ENCODE measurements at places on chromosomes 11 and 22.

- no peak for DNase-seq
Observed at GRCh38 chr11:64040684-64041322, 5.1 kb downstream of the FLRT1 start.

DNA sequence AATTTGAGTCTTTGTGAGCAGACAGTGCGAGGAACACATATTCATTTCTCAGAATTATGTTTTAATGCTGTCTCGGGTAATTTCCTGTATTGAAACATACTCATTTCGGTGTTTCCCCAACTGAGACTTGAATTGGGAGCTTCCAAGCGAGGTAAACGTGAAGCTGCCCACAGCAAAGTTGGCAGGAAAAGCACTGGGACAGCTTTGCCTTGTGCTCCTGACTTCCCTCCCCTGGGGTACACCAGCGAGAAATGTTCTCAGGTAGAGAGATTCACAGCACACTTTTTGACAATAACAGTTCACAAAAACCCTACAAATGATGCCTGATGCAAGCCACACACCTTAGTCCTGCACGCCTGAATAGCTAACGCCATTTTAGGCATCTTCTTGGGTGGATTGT, 3.1 kb downstream of the HTR3B start:
- DNase-seq, result no peak

- DNase-seq, result no peak
Observed at GRCh38 chr22:44455151-44455962, 42.7 kb downstream of the RTL6 start.

GRCh38 chr22:45516923-45517675, 14.4 kb downstream of the FBLN1 start:
- no peak for DNase-seq

DNA sequence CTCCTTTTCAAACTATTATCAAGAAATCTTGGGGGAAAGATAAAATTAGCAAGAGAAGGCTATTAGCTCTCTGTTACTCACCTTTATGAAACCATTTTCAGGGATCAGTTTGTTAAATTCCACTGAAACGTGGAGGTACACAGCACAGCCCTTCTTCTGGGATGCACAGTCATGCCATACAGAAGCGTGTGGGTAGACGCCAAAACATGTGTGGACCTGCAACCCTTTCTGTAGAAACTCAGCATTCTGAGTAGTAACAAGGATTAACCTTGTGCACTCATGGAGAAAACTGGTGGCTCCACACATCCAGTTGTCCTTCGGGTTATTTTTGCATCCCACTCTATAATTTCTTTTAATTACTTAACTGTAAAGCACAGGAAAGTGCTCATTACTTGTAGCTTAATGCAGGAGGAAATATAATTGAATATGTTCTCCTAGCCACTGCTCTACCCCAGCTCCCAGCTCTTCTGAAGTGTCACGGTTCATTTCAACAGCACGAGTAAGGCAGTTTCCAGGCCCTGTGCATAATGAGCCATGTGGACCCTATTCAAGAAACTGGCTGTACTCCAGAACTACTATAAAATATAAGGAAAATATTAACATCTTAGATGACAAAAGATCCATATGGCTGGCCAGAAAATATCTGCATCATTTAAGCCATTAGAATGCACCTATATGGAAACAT, 26.1 kb downstream of the BDNF start:
- DNase-seq, result no peak

DNA sequence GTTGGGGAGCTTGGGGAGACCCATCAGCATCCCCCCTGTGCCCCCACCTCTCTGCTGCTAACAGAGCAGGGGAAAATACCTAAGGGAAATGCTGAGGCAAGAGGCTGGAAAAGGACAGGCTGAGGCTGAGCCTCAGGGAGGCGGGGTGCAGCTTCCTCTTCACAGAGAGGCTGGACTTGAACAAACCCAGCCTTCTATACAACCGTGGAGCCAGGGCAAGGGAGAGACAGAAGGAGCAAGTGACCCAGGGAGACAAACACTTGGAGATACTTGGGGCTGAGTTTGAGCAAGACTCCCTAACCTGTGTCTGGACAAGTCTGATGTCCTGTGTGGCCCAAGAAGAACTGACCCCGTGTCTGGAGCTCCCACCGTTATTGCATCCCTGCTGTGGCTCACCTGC, at the start of gene SLCO2B1:
Gene SLCO2B1, plus strand, starts transcription at position 229 of the 400 bp plus-strand sequence. CDS start 275 bp downstream, outside the sequence.
- DNase-seq, result no peak

DNA sequence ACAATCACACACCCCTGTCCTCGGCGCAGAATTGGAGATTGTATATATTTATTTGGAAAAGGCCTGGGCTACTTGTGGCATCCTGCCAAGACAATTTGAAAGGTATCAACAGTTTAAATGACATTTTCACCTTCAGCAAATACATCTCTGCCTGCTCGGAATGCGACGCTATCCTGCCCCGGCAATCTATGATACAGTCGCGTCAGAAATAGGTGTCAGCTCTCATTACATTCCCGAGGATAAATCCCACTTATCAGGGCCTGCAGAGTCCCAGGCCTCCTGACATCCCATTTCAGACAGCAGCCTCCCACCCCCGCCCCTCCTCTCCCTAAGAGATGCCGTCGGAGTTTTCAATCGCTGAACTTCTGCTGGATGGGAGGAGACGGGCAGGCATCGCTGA, 114.7 kb downstream of the BRD1 start:
- no peak for DNase-seq

GRCh38 chr11:10407055-10407454, 48.0 kb upstream of the AMPD3 start:
- DNase-seq, result no peak

GRCh38 chr11:24298146-24298545, 198.7 kb upstream of the LUZP2 start:
- no peak for DNase-seq

DNA sequence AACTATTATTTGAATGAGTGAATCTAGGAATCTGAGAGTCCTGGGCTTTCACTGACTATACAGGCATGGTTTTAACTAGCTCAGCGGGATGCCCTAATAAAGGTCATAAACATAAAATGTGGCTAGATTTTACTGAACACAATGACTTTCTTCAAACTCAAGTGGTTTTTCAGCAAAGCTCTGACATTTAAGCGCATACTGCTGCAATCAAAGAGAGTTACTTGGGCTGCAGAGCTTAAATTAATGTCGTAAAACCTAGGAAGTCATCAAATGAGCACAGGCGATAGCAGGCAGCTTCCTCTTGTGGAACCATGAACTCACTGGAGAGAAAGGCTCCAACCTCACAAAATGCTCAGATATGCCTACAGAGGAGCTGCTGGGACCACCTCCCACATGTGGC, 6.7 kb downstream of the CSNK2A3 start:
- DNase-seq, result no peak

GRCh38 chr22:31613286-31613903, 48.6 kb downstream of the PISD start:
- no peak for DNase-seq

GRCh38 chr22:32413719-32414118, 1.7 kb upstream of the RTCB start:
- DNase-seq, result no peak

DNA sequence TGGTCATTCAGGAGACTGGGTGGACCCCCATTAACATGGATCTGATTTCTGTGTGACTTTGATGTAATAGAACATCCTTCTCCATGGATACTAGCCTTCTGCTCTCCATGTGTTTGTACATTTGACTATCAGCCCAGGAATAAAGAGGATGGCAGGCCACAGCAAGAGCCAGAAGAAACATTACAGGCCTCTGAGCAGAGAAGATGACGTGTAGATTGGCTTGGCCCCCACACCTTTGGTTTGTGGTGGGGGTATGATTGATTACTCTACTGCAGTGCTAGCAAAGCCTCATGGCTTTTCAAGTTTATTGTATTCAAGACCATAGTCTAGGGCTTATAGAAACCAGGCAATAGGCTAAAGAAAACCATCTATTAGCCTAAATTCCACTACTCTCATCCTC, 77.0 kb downstream of the GRAMD1B start:
- no peak for DNase-seq

GRCh38 chr11:118275176-118275575, 11.1 kb upstream of the MPZL2 start:
- DNase-seq, result no peak

DNA sequence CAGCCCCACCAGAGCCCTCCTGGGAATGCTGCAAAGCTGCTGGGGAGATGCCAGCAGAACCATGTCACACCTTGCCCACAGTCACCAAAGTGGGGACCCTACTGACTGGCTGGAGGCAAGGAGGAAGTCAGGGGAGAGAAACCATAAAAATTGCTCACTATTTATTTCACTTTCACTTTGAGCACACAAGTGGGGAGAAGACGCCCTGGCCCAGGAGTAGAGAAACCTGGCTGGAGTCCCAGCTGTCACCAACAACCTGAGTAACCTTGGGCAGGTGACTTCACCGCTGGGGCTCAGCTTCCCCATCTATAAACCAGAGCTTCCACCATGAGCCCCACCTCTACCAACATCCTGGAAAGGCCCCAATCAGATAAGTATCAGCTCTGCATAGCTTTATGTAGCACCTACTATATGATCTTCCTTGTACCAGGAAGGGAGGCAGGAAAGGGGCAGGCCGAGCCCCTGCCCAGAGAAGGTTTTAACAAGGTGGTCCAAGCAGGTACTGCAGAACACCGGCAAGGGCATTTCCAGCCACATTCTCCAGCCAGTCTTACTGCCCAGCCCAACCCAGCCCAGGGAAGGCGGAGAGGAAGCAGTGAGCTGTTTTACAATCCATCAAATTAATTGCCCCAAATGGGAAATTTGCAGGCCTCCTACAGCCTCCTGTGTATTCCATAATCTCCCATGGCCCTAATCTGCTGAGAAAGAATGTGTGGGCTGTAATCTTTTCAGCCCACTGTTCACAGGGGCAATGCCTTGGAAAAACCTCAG, 27.6 kb downstream of the PLEKHA7 start:
- DNase-seq, result no peak

DNA sequence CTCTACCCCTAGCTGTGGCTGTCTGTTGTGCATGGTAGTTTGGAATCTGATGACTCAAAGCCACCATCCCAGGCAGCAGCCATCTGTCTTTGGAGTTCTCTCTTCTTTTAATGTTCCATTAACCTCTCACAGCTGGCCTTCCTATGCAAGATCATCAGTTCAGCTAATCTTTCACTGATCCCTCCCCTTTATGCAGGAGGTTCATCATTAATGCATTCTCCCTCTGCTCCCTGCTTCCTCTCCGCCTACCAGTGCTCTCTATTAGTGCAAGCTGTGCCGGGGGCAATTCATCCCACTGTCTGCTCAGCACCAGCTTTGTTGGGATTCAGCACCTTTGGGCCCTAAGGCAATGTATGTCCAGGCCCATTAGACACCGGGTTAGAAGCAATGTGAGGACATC, 413.0 kb upstream of the LRRC4C start:
- no peak for DNase-seq

DNA sequence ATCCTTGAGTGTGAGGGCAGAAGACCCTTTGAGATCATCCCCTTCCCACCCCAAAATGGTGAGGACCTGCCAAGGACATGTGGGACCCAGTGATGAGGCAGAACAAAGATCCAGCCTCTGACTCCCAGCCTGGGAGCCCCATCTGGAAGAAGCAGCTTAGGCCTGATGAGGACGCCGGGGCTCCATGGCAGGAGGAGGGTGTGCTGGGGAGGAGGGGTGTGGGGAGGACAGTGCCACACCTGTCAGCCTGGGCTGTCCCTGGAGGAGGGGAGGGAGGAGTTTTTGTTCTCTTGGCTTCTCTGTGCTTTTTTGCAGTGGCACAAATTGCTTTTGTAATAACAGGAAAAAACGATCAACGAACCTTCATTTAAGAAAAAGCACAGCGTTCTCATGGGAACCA, 44.4 kb upstream of the DAGLA start:
- DNase-seq, result no peak

- no peak for DNase-seq
Observed at GRCh38 chr11:706439-706956, 467 bp downstream of the EPS8L2 start.

- DNase-seq, result no peak
Observed at GRCh38 chr11:79699246-79699645, 258.4 kb upstream of the TENM4 start.

DNA sequence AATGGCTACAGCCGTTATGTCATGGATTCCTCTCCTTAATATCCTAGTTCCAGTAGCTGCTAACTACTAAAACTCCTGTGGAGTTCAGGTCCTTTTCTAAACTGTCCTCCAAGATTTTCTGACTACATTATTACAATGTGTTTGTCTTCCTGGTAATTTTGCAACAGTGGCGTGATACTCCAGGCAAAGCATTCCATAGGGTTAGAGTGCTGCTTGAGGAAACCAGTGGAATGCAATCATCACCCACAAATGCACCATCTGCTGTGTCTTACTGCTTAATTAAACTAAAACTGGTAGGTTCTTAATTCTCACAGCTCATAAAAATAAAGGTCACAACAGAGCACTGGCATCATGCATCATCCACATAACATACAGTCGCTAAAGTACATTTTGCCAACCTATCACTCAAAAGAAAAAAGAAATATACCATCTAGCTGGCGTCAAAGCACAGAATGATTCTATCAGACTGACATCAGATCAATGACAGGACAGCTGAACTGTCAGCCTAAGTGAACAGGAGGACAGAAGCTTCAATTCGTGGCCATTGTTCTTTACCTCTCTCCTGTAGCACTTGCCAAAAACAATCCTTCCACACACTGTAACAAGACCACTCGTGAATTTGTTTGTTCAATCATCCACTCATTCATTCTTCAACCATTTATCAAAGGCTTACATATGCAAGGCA, 182.5 kb downstream of the CADM1 start:
- DNase-seq, result no peak
